Caki2 (cell line): ENCODE measurements at places on chromosomes 4 and X.

DNA sequence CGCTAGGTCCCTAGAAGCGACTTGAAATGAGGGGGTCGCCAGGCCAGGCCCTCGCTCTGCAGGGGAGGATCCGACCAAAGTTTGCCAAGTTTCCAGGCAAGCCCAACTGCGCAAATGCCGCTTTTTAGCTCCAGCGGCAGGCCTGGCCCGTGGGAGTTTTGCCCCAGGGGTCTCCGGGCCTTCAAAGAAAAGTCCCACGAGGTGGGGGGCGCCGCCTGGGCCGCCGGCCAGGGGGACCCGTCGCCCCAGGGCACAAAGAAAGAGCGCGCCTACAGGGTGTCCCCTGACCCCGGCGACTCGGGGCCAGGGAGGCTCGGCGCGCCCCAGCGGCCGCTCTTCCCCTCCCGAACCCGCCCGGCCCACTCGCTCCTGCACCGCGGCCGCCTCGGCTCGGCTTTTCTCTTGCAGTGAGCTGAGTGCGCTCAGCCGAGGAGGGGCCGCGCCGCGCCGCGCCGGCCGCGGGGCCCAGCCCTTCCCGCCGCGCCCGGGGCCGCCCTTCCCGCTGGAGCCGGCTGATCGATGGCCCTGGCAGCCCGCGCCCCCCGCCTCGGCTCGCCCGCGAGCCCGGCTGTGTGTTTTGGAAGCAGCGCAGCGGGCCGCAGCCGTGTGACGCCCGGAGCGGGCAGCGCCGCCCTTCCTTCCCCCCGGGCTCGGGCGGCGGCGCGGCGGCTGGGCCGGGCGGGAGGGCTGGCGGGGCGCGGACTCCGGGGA is 754 bp upstream of the KLF3 start:
- peak; percentile 74 for DNase-seq

DNA sequence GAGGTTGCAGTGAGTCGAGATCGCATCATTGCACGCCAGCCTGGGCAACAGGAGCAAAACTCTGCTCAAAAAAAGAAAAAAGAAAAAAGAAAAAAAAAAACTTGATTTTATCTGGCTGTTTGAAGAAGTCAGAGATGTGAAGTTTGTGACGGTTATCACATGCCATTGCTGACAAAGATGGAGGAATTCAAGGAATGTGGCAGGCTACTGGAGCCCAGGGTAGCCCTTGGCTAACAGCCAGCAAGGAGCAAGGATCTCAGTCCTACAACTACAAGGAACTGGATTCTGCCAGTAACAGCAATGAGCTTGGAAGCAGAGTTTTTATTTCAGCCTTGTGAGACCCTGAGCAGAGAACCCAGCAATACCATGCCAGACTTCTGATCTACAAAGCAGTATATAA is 24.3 kb upstream of the TET2 start:
- DNase-seq, result peak; percentile 66

DNA sequence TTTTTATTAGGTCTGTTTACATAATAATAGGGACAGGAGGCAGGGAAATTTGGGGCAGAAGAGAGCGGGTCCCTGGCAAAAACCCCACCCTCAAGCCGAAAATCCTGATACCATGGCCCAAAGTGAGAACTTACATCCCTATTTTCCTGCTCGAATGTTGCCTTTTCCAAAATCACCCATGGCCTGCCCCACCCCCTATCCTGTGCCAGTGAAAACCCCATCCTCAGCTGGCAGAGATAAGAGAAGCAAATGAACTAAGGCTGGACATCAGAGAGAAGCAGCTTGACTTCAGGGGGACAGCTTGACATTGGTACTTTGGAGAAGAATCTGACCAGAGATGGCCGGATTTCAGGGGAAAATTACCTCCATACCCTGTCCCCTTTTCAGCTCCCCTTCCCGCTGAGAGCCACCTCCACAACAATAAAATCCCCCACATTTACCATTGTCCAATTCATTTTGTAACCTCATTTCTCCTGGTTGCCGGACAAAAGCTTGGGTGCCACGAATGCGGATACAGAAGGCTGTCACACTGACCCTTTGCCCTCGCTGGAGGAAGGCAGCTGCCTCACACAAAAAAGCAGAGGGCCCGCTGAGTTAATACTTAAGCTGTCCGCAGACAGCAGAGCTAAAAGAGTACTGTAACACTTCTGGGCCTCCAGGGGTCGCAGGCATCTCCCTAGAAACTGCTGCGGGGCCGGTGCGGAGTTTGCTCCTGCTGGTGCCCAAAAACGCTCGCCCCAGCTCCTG is 196.2 kb downstream of the SNCA start:
- peak; percentile 70 for DNase-seq

DNA sequence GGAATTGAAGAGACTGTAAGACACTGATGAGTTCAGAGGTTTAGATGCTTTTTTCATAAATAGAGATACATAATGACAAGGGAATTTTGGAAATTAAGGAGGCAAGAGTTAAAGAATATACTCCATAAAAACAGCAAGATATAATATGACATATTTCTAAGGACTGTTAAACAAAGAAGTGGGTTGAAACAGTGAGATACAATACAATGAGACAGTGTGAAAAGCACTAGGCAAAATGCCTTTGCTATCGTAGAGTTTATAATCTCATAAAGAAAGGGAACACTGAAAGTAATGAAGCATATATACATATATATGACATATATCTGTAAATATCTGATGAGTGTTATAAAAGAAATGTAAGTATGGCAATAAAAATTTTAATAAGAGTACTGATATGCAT is 1496.2 kb downstream of the TECRL start:
- DNase-seq, result no peak

DNA sequence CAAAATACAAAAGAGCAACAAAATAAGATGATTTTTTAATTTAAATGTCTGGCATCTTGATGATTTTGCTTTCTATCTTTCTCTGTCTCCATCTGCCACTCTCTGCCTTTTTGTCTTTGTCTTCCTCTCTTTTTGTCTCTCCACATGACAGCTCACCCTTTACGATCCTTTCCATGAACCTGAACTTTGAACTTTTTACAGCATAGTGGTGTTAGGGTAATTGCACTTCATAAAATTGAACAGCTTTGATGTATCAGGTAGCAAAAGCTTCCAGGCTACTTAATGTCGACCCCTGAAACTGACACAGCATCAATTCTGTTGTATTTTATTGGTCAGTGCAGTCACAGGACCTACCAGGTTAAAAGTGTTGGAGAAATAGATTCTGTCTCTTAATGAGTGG is 1517.0 kb downstream of the ADGRL3 start:
- DNase-seq, result no peak

DNA sequence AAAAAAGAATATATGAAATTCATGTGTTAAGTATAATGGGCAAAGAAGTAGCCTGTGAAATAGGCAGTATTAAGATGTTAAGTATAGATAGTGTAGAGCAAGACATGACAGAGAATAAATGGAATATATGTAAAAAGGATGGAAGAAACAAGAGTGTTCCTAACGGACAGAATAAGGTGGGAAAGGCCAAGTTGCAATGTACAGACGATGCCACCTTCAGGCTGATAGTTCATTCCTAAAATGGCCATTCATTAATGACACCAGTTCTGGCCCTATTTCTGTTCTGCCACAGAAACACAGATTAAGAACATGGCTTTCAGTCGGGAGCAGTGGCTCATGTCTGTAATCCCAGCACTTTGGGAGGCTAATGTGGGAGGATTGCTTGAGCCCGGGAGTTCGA is 4.4 kb upstream of the FAM184B start:
- no peak for DNase-seq
